ENCODE measurements at places on chromosomes 5 and 9.

DNA sequence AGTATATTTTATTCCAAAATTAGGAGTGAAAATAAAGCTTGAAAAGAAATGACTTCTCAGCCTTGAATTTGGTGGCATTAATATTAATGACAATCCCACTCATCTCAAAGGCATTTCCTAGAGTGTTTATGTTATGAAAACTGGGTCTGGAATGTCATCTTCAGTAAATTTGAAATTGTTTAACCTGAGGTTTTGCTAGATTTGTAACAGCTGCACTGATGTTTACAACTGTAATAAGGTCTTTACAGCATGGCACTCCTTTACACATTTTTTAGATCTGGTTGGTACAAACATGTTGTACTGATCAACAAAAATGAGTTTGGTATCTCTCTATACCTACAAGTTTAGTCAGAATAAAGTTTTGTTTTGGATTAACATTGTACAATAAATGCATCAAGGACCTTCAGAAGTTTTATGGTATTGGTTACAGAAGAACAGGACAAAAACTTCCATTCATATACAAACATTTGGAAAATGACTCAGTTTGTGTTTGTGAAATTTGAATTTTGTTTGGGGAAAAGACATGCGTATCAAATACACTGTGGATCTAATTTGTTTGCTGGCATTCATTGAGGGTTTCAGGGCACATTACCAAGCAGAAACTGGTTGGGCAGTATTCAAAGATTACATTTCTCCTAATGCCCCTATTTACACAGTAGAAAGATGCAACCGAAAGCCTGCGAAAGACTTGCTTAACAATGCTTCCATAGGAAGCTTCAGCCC, 11.6 kb downstream of the FANCC start:
- DNase-seq: no peak

- no peak for DNase-seq
Measured at GRCh38 chr9:107281922-107282667, 984 bp upstream of the RAD23B start.

DNA sequence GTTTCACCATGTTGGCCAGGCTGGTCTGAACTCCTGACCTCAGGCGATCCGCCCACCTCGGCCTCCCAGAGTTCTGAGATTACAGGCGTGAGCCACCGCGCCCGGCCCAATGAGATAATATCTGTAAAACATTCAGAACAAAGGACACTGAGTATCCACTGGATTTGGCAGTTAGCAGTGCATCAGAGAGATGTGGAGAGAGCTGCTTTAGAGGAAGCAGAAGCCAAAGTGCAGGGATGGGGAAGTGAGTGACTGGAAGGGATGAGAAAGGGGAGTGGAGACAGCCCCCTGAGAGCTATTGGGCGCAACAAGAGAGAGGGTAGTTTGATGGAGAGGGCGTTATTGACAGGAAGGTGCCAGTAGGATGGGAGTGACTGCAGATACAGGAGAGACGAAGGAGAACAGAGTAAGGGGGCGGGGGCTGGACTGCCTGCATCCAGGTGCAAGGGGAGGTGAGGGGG, 157.5 kb upstream of the SHB start:
- DNase-seq: no peak

DNA sequence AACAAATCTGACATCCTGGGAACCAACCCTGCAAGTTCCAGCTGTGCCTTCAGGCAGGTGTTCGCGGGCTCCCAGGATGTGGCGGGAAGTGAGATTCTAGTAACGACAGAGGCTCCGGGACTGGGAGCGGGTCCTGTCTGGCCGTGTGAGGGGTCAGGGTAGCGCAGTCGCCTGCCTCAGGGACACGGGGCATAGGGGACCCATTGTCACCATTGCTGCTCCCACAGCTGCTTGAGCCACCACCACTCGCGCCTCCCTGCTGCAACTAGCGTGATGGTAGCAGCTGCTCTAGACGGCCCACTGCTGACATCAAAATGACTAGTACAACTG, 468.5 kb downstream of the CDH9 start:
- no peak for DNase-seq

Data from central memory CD8-positive, alpha-beta T cell (primary cell).